Osteocyte (in vitro differentiated cells): ENCODE measurements at places on chromosomes 3 and 15.

- DNase-seq = no peak
Measured at GRCh38 chr15:70447928-70448698, 315.2 kb downstream of the UACA start.

DNA sequence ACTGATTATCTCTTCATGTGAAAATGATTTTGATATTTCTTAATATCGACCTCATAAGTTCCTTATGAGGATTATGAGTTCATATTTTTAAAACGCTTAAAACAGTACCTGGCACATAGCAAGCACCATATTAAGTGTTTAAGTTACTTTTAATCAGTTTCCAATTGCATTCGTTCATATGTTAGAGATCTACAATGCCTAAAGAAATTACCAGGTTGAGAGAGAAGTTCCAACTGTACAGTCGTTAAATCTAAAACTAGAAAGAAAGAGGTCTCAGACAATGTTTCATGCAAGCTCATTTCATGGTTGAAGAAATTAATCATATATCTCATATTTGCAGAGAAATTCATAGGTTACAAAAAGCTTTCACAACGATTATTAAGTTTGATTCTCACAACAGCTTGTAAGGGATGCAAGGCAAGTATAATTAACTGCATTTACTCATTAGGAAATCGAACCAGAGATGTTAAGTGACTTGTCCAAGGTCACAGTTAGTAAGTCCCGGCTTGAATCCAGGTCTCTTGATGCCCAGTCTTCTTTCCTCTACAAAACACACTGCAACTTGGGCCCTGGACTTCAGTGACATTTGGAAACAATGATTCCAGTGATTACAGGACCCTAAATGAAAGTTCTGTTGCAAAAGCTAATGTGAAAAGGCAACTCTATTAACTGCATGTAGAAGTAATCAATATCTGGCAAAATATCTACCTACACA, 1.3 kb downstream of the MYO5A start:
- DNase-seq = no peak

GRCh38 chr3:149442851-149443544, 31.5 kb upstream of the TM4SF4 start:
- no peak for DNase-seq

GRCh38 chr3:156576651-156577348, 21.9 kb upstream of the SSR3 start:
- no peak for DNase-seq

GRCh38 chr3:30268288-30268687, 338.1 kb upstream of the TGFBR2 start:
- no peak for DNase-seq

DNA sequence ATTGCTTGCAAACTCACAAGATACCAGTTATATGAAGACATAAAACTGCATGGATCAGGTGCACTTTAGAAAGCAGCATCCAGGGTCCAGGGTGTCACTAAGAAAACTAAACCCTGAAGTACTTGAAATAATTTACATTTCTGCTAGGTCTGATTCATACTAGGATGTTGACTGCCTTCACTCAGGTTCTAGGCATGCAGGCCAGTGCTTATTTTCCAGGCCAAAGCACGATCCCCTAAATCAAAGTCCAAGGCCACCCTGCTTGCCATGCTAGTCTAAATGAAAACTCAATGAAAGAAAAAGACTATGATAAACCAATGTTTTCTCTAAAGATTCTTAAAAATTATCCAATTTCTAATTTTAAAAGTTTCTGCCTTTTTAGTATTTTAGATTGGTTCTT, 49.4 kb downstream of the GREM1 start:
- DNase-seq = no peak

- DNase-seq = no peak
Measured at GRCh38 chr15:75380773-75381172, 12.4 kb upstream of the MAN2C1 start.

- peak; percentile 77 for DNase-seq
Measured at GRCh38 chr3:196007744-196008335, 74.0 kb downstream of the TFRC start.

GRCh38 chr3:94360987-94361386, 298.1 kb downstream of the NSUN3 start:
- no peak for DNase-seq

GRCh38 chr3:51637941-51638471, 33.0 kb upstream of the TEX264 start:
- DNase-seq = no peak

- DNase-seq = no peak
Measured at GRCh38 chr3:111299192-111299615, 227.6 kb downstream of the NECTIN3 start.

- no peak for DNase-seq
Measured at GRCh38 chr3:63500196-63500595, 152.3 kb upstream of the SNTN start.

- peak; percentile 95 for DNase-seq
Measured at GRCh38 chr3:62318752-62319569, 54.4 kb downstream of the FEZF2 start.

DNA sequence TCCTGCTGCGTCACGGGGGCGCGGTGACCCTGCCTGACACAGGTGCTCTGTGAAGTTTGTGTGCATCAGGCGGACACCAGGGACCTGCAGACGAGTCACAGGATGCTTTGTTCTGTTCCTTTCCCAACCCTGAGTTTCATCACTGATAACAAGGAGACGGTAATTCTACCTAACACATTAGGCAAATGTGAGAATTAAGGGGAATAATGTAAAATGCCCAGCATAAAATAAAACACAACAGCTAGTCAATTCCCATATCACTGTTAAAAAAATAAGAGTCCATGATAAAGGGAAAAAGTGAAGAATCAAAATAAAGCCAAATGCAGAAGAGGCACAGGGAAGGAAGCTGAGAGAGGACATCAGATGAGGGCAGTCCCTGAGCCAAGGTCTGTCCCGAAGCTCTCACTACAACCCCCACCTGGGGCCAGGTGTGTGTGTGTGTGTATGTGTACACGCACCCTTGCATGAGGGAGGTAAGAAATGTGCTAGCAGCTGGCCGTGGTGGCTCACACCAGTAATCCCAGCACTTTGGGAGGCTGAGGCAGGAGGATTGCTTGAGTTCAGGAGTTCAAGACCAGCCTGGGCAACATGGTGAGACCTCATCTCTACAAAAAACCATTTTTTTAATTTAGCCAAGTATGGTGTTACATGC, 27.5 kb downstream of the PLA2G4D start:
- peak; percentile 73 for DNase-seq

DNA sequence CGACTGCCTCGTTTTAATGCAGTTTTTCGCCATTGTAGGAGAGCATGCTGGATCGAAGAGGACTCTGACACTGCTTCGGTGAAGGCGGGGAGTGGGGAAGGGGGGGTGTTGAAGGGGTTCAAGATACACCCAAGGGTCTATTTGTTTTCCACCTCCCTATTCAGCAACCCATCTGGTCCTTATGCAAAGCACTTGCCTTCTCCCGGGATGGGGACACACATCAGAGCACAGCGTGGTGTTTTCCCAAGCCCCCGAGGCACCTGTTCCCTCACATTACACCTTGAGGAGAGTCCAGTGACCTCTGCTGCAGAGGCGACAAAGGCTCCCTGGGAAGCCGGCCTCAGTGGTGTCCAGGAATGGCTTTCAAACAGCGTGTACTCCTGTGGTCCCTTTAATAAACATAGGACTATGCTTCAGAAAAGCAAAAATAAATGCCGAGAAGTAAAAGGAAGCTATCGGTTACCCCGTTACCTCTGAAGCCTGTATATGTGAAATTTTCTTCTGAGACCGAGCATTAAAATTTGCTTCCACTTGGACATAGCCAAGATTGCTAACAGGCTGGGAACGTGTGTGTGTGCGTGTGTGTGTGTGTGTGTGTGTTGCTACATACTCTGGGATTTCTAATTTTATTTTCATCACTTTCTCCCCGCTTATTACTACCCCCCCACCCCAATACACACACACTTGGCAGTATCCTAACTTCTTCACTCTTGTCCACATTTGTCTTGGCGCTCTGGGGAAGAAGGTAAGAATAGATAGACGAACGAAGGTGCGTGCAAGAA, 53.2 kb downstream of the CCDC54 start:
- DNase-seq = no peak

DNA sequence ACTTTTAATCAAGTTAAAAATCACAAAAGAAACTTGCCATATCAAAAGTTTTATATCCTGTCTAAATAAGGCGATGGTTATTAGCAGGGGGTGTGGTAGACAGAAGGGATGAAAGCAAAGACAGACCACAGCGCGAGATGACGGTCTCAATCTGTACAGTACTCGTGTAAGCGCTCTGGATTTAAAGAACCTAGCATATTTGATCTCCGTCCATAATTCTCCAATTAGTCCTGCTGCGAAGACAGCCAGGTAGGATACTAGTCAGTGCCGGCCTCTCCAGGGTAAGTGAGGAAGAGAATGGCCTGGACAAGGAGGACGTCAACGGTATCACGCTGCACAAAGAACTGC, 701 bp downstream of the SGO1 start:
- DNase-seq = no peak

GRCh38 chr15:39638041-39638440, 57.2 kb downstream of the THBS1 start:
- no peak for DNase-seq

GRCh38 chr15:96340348-96340597, 9.8 kb downstream of the NR2F2 start:
- DNase-seq = no peak

GRCh38 chr3:23987356-23987755, 42.3 kb downstream of the NR1D2 start:
- DNase-seq = no peak

DNA sequence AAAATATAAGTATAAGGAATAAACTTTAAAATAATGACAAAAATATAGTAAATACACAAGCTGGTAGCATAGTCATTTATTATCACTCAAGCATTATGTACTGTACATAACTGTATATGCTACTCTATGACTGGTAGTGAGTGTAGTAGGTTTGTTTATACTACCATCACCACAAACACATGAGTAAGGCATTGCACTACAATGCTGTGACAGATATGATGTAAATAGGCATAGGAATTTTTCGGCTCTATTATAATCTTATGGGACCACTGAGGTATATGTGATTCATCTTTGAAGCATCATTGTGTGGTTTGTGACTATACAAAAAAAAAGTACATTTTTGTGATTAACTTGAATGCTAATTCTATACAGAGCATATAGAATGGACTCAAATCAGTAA, 35.3 kb upstream of the FBN1 start:
- no peak for DNase-seq

- DNase-seq = no peak
Measured at GRCh38 chr15:93819826-93820225, 411.5 kb upstream of the MCTP2 start.

DNA sequence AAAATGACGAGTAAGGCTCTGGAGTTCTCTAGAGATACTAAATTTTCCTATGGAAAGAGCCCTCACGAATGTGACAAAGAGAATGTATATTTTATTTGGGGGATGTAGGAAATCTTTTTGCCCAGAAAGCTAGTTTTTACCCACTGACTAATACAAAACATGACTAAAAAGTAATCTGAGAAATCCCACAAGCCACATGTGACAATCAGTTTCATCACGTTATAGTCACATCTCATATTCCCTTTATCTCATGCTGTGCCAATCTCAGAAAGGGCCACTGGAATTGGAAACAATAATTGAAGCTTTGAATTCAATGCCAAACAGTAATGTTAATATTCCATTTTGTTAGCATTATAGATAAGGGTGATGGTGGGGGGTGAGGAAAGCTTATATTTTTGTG, 509.0 kb upstream of the GOLIM4 start:
- no peak for DNase-seq

- DNase-seq = no peak
Measured at GRCh38 chr3:23036728-23037127, 166.4 kb upstream of the UBE2E2 start.

- DNase-seq = peak; percentile 91
Measured at GRCh38 chr3:48739955-48740823, 23.2 kb upstream of the IP6K2 start.

GRCh38 chr15:44535523-44536301, 1.2 kb upstream of the EIF3J start:
- DNase-seq = peak; percentile 53

DNA sequence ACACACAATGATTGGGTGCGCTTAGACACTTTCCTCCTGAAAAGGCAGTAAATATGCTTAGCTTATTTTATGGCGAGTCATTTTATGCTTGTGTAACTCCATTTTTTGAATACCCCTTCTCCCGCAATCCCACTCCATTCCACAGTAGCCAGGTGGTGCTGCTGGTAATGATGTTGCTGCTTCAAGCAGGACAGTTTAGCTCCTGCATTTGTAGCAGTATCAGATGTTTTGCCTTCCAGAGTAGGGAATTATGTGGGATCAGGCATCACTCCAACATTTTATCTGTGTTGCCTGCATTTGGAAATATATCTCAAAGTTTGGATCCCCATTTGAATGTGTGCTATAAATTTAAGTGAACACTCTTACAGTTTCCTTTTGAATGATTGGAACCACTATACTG, 302.1 kb upstream of the SGO1 start:
- no peak for DNase-seq

GRCh38 chr3:16474216-16474615, 39.3 kb downstream of the RFTN1 start:
- DNase-seq = no peak

- DNase-seq = no peak
Measured at GRCh38 chr3:38046027-38046426, 7.0 kb downstream of the DLEC1 start.

DNA sequence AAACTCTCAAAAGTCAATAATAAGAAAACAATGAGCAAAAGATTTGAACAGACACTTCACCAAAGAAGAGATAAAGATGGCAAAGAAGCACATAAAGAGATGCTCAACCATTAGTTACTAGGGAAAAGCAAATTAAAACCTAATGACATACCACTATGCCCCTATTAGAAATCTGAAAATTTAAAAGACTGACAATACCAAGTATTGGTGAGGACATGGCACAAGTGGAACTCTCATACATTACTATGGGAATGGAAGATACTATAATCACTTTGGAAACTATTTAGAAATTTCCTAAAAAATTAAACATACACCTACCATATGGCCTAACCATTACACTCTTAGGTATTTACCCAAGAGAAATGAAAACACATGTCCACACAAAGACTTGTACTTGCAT, 35.2 kb upstream of the LAMP3 start:
- no peak for DNase-seq

DNA sequence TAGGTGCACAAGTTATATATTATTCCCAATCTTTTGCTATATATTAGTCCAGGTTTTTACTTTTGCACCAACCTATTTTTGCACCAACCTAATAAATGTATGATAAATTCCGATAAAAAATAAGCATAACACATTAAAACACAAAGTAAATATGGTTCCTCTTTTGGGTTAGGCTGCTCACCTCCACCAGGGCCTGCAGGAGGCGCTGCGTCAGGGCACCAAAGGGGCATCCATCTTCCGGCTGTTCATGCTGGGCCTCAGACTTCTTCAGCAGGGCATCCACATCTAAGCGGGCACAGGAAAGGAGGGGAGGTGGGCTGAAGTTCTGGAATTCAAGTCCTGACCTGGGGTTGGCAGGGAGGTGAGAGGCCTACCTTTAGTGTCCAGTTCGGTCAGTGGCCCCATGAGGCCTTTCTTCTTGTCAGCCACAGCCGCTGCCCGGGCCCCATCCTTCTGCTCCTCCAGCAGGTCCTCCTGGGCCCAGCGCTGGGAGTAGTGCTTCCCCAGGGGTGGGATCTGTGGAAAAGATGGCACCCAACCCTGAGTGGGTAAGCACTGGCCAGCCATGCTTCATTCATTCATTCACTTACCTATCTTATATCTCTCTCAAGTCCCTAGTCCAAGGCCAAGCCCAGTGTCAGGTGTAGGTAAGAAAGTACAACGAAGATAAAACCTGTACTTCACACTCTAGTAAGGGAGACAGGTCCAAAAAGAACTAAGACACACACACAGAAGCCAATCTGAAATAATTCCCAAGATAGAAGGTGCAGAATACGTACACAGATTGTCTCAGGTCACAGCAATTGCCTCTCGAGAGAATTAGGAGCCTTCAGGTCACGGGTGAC, 5.2 kb downstream of the TADA3 start:
- DNase-seq = no peak
